Left renal cortex interstitium (tissue), 4 donors: ENCODE measurements at places on chromosomes 6 and 20. TPM values are rescaled to one million over a fixed set of nuclear protein-coding genes. Genes with fewer than 3 reads are reported as not detected.

The TFAP2D gene
- not detected for polyA plus RNA-seq

The STMND1 gene
- 0.71 TPM for polyA plus RNA-seq

The FRS3 gene
- 7.8 TPM for polyA plus RNA-seq

The FAM229B gene
- 45.1 TPM for polyA plus RNA-seq

The MAFB gene
- polyA plus RNA-seq, result 147 TPM

The BRPF3 gene
- polyA plus RNA-seq, result 40.5 TPM

The MYLK4 gene
- 1.0 TPM for polyA plus RNA-seq

The GINM1 gene
- 99.1 TPM for polyA plus RNA-seq

The ABCC10 gene
- polyA plus RNA-seq, result 18.7 TPM

The CDH26 gene
- polyA plus RNA-seq, result 0.82 TPM

The TBP gene
- polyA plus RNA-seq, result 20.8 TPM

The DUSP15 gene
- 18.0 TPM for polyA plus RNA-seq

The C6orf58 gene
- 0.84 TPM for polyA plus RNA-seq

The MRS2 gene
- polyA plus RNA-seq, result 36.8 TPM

The PRR18 gene
- polyA plus RNA-seq, result 0.40 TPM

The MCUR1 gene
- polyA plus RNA-seq, result 58.6 TPM

DNA sequence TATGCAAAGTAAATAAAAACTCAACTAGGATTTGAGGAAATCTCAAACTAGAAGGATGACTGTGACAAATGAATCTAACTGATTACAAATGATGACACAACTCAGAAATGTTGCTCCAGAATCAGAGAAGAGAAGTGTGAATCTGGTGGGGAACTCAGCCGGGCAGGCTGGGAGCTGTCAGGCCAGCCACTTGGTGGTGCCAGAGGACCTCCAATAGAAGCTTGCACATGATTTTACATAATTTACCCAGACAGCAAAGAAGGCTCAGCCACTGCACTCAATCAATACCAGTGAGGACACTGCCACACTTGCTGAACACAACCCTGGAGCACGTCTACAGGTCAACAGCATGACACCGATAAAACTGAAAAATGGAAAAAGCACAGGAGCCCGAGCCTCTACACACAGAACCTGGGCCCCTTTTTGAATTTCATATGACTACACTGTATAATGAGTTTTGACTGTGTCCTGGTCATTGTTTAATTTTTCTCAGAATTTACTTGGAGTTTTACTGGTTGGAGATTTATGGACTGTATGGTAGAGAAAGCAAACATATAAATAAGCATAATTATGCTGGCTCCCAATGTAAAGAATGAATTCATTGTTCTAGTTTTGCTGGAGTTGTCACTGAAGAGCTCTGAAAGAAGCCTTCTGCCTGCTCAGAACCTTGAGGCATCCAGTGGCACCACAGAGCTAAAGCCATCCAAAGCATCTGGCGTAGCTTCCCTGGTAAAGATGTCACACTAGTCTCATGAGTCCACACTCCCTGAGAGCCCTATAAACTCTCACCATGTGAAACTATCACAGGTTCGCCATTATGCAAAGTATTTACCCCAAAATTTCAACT is 296.5 kb downstream of the THBS2 start:
- DNase-seq, result no peak

GRCh38 chr6:138509371-138509770 is 10.1 kb upstream of the NHSL1 start:
- no peak for DNase-seq

DNA sequence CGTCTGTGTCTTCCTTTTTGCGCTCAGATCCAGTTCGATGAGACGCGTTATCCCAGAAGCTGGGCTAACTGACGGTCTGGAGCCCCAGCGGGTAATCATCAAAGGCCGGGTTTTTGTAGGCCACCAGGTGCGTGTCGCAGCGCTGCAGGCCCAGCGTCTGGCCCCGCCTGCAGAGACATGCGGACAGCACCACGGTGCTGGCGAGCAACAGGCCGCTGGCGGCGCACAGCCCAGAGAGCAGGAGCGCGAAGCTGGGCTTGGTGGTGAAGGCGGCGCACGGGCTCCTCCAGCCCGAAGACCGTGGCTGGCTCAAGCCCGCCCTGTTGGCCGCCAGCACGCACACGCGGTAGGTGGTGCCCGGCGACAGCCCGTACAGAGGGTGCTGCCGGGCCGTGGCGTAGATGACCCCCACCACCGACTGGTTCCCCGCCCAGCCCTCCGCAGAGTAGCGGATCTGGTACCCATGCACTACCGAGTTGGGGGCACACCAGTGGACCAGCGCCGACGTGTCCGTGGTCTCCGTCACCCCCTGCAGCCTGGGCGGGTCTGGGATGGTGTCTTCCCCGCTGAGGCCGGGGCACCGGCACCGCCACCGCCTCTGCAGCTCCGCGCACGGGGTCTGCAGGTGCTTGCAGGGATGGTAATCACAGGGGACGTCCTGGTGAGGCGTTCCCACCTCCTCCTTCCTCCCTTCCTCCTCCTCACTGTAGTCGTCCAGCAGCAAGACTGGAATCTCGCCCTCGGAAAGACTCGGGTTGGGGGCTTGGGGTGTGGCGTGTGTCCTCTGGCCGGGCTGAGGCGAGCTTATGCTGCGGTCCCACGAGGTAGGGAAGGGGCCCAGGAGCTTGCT is 12.7 kb downstream of the LRRN4 start:
- no peak for DNase-seq

- DNase-seq, result no peak
Observed at GRCh38 chr20:22914291-22914690, 120.8 kb upstream of the SSTR4 start.

GRCh38 chr6:91298543-91299145 is 711.8 kb upstream of the MAP3K7 start:
- no peak for DNase-seq

GRCh38 chr6:68642977-68643376 is 7.9 kb downstream of the ADGRB3 start:
- no peak for DNase-seq

- no peak for DNase-seq
Observed at GRCh38 chr20:52992632-52993031, 20.5 kb downstream of the TSHZ2 start.

GRCh38 chr20:48007351-48007750 is 222.1 kb upstream of the SULF2 start:
- no peak for DNase-seq

DNA sequence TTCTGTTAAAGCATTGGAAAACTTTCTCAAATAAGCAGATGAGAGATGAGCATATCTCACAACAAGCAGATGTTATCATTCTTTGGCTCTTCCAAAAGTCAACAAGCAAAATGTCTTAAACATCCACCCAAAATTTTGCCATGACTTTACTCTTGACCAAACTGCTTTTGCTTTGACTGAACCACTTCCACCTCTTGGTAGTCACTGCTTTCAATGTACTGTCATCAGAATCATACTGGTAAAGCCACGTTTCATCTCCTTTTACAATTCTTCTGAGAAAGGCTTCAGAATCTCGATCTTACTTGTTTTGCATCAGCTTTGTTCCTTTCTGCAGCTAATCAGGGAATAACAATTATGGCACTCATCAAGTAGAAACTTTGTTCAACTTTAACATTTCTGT is 498.5 kb upstream of the GJE1 start:
- DNase-seq, result no peak

GRCh38 chr6:4169028-4169789 is 33.8 kb upstream of the ECI2 start:
- no peak for DNase-seq

- no peak for DNase-seq
Observed at GRCh38 chr20:38985603-38986170, 23.5 kb downstream of the DHX35 start.

DNA sequence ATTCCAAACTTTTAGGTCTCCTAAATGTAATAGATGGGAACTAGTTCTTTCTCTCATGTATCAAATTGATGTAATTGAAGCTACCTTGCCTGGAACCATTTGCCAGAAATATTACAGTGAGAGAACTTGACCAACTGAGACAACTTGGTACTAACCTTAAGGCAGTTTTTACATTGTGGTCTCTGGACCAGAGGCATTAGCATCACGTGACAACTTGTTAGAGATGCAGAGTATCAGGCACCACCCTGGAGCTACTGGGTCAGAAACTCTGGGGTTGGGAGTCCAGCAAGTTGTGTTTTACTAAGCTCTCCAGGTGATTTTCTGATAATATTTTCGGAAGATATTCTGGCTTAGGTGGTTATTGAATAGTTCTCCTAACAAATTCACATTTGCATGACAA is 982.1 kb upstream of the SLC35B3 start:
- no peak for DNase-seq

GRCh38 chr6:119249319-119249718 is 100.2 kb downstream of the MAN1A1 start:
- no peak for DNase-seq

DNA sequence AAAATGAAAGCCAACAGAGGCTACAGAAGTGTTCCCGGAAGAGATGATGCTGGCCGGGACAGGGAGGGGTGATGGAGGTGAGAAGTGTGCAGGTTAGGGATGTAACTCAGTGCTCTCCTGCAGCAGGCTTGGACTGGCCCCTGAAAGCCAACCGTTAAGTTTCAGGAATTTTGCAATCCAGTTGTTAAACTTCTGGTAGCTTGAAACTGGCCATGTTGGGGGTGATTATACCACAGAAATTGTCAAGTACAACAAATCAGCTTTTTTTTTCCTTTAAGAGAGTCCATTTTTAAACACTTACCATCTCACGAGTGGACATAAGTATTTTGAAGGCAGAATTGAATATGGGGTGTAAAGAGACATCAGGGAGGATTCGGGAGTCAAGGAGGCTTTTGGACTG is 8.8 kb upstream of the SIRPB1 start:
- DNase-seq, result no peak

- no peak for DNase-seq
Observed at GRCh38 chr20:38842026-38842425, 36.5 kb downstream of the PPP1R16B start.

- no peak for DNase-seq
Observed at GRCh38 chr6:83597511-83597910, 85.2 kb downstream of the PRSS35 start.

DNA sequence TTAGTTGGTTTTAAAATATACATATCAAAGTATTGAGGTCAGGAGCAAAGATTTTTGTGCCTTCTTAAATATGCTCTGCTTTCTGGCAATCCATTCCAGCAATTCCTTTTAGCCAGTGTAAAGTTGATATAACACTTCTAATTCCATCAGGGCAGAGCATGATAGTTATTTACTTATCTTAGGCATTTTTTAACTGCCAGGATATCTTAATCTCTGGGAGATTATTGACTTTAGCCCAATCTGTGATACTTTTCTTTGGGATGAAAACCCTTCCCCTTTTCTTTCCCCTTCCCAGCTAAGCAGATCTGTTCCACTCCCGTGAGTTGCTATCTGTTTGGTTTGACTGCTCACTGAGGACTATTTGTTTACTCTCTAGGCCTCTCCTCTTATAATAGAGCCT is 168.7 kb upstream of the RSPO3 start:
- DNase-seq, result no peak

GRCh38 chr6:46507426-46507825 is 16.2 kb upstream of the RCAN2 start:
- no peak for DNase-seq

DNA sequence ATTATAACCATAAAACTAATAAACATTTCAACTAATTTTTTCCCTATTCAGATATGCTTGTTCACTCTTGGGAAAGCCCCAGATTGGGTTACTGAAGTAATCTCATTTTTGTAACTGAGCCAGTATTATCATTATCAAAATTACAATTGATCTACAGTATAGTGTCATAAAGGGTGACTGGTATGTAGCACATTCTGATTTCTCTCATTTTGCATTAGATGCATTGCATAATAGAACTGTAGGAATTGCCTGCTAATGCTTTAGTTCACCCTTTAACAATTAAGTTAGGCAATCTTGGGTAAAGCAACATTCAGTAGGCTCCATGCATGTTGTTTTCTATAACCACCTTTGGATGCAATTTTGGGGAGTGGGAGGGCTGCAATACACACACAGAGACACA is 150.8 kb upstream of the FLRT3 start:
- DNase-seq, result no peak

DNA sequence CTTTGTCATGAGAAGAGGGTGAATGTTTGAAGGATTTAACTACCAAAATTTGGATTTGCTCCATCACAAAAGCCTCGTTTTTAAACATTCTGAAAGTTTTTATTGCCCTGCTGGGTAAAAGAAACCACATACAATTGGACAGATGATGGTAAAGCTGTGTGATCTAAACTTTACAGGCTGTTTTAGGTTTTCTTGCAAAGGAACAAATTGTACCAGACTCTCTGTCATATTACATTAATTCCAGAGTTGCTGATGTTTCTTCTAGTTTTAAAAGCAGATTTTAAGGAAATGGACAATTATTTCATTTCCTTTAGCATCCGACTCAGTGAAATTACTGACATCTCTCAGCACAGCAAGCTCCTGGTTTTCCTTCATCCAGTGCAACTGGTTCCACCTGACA is 53.2 kb downstream of the CRYBG1 start:
- no peak for DNase-seq

- DNase-seq, result no peak
Observed at GRCh38 chr6:142011156-142011555, 121.6 kb upstream of the GJE1 start.

GRCh38 chr6:21590346-21590745 is 3.2 kb upstream of the SOX4 start:
- DNase-seq, result no peak

DNA sequence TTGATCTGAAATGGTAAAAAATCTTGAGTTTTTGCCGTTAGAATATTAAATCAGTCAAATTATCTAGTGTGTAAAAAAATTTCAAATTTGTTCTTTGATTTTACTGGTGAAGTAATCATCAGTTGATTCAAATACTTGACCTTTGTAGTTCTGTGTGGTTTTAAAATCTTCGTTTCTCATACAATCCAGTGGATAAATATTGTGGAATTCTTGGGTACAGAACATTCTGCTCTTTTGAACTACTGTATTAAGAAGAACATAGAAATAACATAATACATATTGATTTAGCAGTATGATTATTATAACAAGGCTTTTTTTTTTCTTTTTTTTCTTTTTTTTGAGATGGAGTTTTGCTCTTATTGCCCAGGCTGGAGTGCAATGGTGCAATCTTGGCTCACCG is 491.8 kb downstream of the CD109 start:
- DNase-seq, result no peak

GRCh38 chr20:41534170-41534569 is 84.0 kb downstream of the CHD6 start:
- DNase-seq, result no peak

DNA sequence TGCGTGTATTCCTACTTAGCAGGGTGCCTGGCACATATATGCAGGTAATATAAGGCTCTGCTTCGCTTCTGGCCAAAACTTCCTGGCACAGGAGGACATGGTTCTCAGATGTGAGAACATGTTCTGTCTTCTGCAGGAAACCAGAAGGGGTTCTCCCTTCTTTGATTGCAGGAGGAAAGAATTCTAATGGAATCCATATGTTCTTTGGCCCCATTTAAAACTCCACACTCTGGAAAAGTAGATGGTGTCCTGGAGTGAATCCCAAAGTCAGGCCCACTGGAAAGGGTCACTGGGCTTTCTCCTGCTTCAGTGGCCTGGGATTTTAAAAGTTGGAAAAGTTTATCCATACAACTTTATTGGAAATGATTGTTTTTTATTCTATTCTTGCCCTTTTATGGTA is 16.4 kb upstream of the CYP24A1 start:
- no peak for DNase-seq
